ENCODE measurements at places on chromosomes 6 and 20. TPM values are rescaled to one million over a fixed set of nuclear protein-coding genes. Genes with fewer than 3 reads are reported as not detected.

Gene MAPK13
- 109 TPM for polyA plus RNA-seq

Gene NKX2-4
- polyA plus RNA-seq = 0.99 TPM

Gene LY6G5B
- 16.3 TPM for polyA plus RNA-seq

Gene CD83
- 12.2 TPM for polyA plus RNA-seq

Gene BMP7
- polyA plus RNA-seq = 7.1 TPM

DNA sequence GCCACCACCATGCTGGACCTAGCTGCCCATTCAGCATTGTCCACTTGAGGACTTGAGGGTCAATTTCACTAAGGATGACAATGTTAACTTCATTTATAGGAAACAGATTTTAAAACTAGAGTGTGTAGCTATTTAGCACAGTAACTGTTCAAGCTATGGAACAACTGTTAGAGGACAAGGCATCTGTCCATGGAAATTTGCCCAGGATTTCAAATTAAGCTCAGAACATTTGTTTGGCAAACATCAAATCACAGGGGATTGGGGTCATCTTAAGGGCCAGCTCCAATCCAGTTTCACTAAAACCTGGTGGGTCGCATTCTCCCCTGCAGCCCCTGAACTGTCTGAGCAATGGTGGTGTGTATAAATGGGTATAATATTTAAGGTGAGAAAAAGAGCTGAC, 35.1 kb downstream of the PM20D2 start:
- H3K36me3 ChIP-seq = no peaks in the 10 kb centered on the region
- H3K4me1 ChIP-seq = no peaks in the 10 kb centered on the region
- no peaks in the 10 kb centered on the region for H3K27me3 ChIP-seq
- H3K4me3 ChIP-seq = no peak overlapping the region

All from testis (tissue), 5 donors.